ENCODE measurements at places on chromosomes 2 and 18.

GRCh38 chr2:66255867-66256266, 179.1 kb upstream of the MEIS1 start:
- DNase-seq: no peak

GRCh38 chr2:163490281-163490680, 245.5 kb downstream of the FIGN start:
- DNase-seq: no peak

DNA sequence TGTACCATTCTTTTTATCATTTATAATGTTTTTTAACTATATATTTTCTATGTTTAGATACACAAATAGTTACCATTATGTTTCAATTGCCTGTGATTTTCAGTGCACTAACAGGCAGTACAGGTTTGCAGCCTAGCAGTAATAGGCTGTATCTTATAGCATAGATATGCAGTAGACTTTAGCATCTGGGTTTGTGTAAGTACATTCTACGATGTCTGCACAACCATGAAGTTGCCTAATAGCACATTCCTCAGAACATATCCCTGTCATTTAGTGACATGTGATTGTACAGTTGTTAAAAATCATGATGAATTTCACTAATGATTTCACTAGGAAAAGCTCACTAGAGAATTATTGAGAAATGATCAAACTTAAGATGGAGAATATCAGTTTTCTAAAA, 884.6 kb downstream of the DPP10 start:
- no peak for DNase-seq

- DNase-seq: no peak
Measured at GRCh38 chr2:144147356-144147755, 372.6 kb downstream of the ZEB2 start.

GRCh38 chr18:45012286-45012685, 331.6 kb downstream of the SETBP1 start:
- DNase-seq: no peak

DNA sequence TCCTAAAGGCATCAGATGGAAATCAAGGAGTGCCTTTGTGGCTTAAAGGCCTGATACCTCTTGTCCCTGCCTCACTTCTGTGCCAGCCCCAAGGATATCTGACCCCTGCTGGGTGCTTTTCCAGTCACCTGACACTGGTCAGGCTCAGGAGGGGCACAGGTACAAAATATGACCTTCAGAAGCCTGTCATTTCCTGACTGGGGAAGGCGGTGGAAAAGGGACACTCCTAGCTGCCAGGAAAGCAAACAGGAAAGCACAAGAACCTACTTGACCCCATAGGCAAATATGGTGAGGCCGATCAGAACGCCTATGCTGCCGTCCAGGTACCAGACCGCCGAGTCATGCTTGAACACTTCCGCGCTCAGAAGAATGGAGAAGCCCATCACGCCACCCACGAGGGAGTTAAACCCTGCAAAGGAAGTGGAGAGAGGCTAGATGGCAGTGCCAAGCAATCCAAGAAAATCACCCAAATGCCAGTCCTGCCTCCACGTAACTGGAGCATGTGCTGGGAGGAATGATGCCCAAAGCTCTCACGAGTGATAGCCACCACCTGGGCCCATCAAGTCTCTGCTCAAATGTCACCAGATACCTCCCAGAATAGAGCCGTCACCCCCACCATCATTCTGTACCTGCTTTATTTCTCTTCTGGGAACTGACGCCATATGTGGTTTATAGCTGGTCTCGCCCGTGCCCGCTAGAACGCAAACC, 204.0 kb downstream of the MGAT5 start:
- no peak for DNase-seq

DNA sequence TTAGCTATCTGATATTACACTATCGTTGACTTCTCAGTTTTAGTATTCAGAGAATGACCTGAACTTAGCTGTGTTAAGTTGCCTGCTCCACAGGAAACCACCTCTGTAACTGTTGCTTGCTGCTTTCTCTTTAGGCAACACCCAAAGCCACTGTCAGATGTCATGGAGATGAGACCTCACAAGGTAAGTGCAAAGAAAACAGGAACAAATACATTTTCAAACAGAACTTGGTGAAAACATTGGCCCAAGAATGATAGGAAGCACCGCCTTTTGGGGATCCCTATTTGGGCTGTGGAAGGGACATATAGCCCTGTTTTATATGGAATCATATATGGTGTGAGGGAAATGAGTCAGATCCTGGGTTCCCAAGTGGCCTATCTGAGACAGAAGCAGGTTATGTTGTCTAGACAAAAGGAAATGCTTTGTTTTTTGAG, 143.4 kb downstream of the UBE2E3 start:
- peak; percentile 91 for DNase-seq

DNA sequence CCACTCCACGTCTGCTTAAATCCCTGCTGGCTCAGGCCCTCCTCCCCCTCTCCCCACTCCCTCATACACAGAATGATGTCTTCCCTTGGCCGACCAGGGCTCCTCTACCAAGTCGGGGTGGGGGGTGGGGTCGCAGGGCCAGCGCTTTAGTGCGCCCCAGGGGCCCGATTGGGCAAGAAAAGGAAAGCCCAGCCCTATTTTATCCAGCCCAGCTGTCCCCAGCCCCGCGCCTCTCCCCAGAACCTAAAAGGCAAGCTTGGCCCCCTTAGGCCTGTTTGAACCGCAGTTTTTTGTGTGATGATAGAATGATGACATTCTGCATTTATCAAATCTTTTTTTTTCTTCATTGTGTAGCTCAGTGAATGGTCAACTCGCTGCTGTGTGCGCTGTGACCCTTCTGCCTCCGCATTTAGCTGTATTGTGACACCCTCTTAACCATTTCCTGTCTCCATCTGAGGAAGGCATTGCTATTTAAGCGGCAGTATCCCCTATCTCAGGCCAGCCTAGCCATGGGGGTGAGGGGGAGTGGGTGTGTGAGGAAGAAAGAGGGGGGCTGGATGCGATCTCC, 231.4 kb downstream of the HAUS1 start:
- no peak for DNase-seq

DNA sequence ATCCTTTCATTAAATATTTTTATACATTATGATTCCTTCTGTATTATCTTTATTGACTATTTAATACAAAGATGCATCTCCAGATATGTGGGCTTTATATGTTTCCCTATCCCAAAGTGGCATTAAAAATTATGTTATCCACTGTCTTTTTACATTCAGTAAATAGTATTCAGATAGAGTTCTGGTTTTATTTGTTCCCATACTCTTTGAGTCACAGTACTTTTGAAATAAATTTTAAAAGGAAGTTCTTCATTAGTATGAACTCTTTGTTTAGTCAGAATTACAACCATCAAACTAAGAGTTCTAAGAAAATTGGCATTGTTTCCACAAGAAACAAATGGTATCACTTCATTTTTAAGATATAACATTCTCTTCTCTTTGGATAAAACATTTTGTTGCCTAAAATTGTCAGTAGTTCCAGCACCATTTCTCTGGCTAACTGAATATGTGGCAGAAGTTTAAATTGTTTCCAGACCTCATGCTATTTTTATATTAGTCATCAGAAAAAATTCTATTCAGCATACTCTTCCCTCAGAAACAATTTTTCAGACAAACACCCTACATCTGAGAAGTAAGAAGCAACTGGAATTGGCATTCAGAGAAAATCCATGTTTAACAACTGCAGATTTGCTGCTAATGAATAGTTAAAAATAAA, 88.5 kb upstream of the COL5A2 start:
- DNase-seq: no peak
